ENCODE measurements at places on chromosomes 11 and 22. TPM values are rescaled to one million over a fixed set of nuclear protein-coding genes. Genes with fewer than 3 reads are reported as not detected.

GRCh38 chr11:75272391-75272790 lies 31.8 kb downstream of the TPBGL start:
- DNase-seq, result no peak

DNA sequence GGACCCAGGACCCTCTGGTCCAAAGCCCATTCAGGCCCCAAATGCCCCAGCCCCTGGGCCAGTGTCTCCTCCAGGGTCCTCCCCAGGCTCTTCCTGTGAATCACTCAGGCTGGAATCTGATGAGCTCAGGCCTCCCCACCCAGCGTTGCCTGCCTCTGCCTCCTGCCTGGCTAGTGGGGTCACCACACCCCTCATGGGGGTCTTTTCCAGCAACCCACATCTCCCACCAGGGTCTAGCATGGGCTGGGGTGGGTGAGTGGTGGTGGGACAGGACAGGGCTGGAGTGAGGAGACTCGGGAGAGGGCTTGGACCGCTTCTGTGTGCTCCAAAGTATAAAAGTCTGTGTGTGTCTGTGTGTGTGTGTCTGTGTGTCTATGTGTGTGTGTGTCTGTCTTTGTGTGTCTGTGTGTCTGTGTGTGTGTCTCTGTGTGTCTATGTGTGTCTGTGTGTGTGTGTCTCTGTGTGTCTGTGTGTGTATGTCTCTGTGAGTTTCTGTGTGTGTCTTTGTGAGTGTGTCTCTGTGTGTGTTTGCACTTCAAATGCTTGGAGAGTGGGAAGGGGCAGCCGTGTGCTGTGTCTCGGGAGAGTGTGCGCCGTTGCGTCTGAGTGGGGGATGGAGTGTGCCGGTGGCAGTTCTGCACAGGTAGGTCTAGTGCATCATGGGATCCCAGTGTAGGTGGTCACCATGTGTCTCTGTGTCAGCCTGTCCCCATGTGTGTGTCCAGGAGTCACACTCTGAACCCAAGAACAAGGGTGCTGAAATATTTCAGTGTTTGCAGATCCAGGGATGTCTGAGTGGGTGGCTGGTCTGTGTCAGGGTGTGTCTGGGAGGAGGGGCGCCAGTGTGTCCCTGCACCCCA lies 8.8 kb downstream of the RIN1 start:
- DNase-seq, result no peak

CAPN1 gene
- 256 TPM for total RNA-seq

SHANK2 gene
- total RNA-seq, result 1.7 TPM

DNA sequence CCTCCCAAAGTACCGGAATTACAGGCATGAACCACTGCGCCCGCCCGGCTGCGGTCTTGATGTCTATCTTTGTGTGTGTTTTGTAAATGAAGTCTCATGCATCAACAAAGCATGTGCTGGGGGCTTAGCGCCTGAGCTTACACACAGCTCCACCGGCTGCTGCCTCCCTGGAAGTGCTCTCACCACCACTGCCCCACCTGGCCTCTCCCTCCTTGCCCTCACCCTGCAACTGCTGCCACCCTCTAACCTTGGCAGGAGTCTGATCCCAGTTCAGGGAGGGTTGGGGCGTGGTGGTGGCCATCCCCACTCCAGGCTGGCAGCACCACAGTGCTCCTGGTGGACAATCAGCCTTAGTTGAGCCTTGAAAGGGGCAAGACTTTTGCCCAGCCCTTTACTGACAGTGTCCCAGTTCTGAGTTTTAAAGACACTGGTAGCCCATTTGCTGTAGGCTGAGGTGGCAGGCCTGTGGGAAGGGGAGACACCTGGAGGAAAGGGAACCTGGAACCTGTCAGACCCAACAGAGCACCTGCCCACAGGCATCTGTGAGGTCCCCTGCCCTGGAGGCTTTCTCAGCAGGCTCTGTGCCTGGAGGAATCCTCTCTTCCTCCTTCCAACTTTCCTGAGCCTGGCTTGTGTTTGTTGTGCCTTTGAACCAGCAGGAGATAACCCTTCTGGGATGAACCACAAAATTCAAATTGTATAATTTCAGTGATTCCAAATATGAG lies 42.4 kb upstream of the WEE1 start:
- no peak for DNase-seq

DNA sequence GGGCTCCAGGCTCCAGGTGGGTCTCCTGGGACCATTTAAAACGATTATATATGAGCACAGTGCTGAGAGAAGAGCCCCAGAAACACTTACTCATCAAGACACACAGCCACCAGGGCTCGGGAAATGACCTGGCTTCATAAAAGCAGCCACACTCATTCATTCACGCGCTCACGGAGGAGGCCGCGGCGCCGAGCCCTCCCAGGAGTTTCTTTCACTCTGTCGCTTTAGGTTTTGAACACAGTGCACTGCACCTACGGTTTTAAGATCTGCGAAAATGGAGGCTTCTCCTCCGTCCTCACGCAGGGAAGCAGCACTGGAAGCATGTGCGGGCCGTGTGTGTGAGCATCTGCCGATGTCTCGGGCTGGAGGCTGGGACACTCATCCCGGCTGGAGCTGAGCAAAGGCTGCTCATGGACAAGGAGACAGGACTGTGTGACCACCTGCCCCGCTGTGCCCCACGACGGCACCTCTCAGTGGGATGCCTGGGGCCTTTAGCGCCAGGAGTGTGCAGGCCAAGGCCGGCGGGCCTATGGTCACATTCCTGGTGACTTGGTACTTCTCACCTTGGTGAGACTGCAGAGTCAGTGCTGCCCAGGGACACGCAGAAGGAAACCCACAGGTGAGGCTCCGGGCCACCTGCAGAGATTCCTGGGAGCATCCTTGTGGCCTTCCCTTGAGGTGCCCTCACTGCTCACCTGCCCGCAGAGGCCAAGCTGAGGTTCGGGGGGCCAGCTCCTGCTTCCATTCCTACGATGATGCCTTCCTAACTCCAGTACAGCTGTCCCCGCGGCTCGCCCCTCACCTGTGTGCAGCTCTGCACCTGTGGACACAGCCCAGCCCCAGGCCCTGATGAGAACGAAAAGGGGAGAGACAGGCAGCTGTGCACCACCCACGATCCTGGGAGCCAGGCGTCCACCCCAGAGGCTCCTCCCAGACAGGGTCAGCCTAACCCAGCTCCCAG lies 872.0 kb downstream of the BRD1 start:
- DNase-seq, result no peak

DNA sequence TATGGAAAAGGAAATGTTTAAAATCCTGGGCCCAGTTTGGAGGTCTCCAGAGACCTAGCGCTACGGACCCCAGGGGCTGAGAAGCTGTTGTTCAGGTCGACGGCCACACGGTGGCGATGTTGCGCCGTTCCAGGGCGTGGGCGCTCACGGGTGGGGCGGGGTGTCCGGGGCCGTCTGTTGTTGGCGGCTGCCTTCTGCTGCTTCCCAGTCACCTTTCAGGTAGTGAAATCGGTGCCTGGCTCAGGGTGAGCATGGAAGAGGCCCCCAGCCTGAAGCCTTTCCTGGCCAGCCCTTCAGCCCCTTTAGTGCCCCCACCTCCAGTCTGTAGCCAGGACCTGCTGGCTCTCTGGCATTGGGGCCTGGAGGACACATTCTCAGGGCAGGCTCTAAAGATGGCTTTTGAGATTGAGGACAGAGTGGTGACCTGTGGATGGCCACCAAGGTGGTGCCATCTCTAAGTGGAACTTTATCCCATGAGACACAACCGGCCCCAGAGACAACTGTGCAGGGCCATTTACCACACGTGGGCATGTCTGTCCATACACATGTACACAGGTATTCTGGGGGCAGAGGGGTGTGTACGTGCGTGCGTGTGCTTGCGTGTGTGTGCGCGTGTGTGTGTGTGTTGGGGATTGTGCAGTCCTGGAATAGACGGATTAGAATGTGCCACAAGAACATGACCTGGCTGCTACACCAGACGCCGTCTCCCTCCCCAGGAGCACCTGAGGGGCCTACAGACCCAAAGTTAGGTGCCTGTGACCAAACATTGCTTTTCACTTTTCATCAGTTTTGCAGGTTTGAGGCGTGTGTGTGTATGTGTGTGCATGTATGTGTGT lies 53.8 kb downstream of the ST14 start:
- DNase-seq, result peak; percentile 12

CD3E gene
- total RNA-seq, result 0.51 TPM

DRAP1 gene
- total RNA-seq, result 581 TPM

DNA sequence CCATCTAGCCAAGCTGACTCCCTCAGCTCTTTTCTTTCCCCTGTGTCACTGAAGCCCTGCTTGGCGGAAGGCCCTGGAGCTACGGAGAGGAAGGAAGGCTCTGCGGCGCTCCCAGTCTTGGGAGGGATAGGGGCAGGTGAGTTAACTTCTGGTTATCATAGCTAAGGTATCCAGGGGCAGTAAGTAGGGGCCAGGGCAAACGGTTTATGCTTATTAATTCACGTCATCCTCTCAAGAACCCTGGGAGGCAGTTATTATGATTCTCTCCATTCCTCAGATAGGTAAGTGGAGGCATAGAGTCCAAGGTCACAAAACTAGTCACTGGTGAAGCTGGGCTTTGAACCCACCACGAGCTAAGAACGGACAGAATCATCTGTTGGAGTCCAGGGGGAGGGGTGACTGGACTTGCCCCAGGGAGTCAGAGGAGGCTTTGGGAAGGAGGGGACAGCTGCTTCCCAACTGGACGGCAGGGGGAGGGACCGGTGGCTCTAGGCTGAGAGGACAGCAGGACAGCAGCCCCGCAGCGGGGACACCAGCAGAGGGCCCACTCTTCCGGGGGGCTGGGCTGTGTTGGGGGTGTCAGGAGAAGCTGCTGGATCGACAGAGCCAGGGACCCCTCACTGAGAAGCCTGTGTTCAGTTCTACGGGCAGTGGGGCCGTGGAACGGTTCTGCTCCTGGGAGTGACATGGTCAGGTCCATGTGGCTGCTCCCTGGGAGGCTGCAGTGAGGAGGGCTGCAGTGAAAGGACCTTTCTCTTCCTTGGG lies 3.5 kb downstream of the BAIAP2L2 start:
- DNase-seq, result no peak

HEPHL1 gene
- not detected for total RNA-seq

GRCh38 chr11:122146475-122146874 lies 30.5 kb upstream of the BLID start:
- no peak for DNase-seq

DNA sequence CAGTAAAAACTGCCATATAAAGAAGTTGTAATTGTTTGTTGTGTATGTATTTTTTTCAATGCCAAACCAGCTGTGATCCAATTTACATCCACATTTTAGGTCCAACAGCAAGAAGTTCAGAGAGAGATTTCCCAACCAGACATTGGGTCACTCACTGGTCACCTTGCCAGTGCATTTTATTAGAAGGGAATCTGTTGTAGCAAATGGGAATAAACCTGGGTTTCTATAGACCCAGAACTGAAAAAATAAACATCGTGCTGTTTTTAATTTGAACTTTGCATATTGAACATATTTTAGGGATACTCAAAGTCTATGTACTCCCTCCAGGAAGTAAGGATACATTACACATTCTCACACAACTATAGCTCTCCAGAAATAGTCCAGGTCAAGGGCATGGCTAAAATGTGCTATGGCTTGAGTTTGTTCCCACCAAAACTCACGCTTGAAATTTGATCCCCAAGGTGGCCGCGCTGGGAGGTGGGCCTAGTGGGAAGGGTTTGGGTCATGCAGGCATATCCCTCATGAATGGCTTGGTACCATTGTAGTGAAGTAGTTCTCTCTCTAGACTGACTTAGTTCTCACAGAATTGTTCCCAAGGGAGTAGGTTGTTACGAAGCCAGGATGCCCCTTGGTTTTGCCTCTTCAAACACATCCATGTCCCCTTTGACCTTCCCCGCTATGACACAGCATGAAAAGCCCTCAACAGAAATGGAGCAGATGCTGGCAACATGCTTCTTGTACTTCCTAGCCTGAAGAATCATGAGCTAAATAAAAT lies 90.9 kb downstream of the RRAS2 start:
- no peak for DNase-seq

CHRM1 gene
- not detected for total RNA-seq

- no peak for DNase-seq
Measured at GRCh38 chr11:116791002-116791812, 472 bp downstream of the APOA5 start.

GGTLC3 gene
- not detected for total RNA-seq

- peak; percentile 64 for DNase-seq
Measured at GRCh38 chr11:78801161-78801884, 226.7 kb upstream of the NARS2 start.

SCUBE1 gene
- not detected for total RNA-seq
